ELF-1 (cell line): ENCODE measurements at places on chromosomes 4 and X.

GRCh38 chrX:115591856-115592842 lies 31.2 kb downstream of the PLS3 start:
- DNase-seq: no peak

DNA sequence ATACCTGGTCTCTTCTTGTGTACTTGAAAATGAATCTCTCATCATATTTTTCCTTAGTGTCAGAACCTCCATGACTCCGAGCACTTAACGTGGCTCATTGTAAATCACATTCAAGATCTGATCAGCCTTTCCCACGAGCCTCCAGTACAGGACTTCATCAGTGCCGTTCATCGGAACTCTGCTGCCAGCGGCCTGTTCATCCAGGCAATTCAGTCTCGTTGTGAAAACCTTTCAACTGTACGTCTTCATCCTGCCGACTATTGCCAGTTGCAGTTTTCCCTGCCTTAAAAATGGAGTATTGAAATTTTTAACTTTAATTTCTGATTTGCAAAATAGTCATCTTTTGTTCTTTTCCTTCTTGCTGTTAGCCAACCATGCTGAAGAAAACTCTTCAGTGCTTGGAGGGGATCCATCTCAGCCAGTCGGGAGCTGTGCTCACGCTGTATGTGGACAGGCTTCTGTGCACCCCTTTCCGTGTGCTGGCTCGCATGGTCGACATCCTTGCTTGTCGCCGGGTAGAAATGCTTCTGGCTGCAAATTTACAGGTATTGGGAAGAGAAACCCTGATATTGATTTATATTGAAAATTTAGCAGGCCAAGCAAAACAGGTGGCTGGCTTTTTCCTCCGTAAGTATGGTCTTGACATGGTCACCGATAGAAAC lies 42.4 kb upstream of the MSANTD1 start:
- no peak for DNase-seq

DNA sequence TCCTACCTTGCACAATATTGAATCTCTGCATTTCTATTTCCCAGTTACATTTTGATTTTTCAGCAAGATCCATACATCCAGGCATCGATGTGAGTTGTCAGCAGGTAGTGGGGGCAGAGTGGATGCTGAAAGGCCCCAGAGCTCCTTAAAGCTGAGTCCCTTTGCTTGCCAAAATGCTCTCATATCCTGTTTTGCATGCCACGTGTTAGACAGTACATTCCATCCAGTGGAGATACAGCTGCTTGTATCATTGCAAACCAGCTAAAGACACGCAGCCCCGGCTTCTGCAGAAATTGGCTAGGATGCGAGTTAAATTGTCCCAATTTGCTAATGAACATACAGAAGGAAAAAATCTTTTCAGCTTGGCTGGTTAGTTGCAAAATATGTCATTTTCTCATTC lies 179.6 kb upstream of the MXRA5 start:
- DNase-seq: no peak

DNA sequence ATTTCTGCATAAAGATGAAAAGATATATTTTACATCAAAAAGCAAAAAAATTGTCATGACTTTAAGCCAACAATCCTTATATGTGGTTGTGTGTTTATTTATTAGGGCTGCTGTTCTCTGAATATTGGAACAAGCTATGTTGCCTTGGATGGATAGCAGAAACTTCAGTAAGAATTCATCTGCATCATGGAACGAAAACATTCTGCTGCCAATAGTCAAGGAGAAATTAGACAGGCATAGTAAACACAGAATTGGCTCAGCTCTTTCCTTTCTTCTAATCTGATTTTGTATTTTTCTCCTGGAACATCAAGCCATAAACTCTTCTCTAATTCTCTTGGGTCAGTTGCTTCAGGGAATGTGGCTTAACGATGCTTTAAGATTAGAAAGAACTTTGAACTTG lies 1257.0 kb downstream of the NLGN4X start:
- DNase-seq: no peak

- peak; percentile 80 for DNase-seq
These were observed 31.6 kb upstream of the C1QTNF7 start for GRCh38 chr4:15396157-15396800.

DNA sequence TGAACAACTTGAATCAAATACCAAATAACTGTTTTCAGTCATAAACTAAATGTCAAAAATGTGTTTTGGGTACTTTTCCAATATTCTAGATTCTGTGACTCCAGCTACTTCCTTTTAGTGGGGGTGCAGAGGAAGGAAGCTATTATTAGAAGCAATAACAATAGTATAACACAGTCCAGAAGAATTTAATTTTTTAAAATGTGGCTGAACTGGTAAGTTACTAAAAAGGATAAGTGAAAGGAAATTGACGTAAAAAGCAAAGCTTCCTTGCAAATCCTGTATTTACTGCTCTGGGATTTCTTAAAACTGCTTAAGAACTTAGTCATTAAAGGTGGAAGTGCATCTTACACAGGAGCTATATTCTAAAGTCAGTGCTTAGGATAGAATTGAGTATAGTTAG lies 53.2 kb downstream of the MOSPD2 start:
- no peak for DNase-seq

DNA sequence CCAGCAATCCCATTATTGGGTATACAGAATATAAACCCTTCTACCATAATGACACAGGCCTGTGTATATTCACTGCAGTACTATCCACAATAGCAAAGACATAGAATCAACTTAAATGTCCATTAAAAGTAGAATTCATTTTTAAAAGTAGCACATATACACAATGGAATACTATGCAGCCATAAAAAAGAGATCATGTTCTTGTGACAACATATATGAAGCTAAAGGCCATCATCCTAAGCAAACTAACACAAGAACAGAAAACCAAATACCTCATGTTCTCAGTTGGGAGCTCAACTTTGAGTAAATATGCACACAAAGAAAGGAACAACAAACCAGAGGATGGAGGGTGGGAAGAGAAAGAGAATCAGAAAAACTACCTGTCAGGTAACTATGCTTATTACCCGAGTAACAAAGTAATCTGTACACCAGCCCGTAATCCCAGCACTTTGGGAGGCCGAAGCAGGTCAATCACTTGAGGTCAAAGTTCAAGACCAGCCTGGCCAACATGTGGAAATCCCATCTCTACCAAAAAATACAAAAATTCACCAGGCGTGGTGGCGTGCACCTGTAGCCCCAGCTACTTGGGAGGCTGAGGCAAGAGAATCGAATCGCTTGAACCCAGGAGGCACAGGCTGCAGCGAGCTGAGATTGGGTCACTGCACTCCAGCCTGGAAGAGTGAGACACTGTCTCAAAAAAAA lies 22.8 kb downstream of the DHX15 start:
- no peak for DNase-seq

DNA sequence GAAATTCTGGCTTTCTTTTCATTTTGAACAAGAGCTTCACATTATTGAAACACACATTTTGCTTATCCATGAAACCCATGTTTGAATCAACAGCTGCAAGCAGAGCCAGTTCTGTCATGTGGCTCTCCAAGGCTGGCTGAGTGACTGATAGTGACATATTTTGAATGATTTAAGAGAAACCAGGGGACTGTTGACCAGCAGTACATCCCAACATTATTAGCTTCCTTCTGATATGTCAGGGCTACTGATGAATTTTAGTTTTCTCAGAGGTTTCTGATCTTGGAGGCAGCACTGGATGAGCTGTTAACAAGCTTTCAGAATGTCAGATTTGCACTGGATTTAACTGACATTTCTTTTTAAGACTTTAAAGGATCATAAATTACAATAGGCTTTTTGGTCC lies 74.6 kb upstream of the GRXCR1 start:
- no peak for DNase-seq

- DNase-seq: no peak
These were observed 7.8 kb upstream of the TMEM144 start for GRCh38 chr4:158202481-158202880.

DNA sequence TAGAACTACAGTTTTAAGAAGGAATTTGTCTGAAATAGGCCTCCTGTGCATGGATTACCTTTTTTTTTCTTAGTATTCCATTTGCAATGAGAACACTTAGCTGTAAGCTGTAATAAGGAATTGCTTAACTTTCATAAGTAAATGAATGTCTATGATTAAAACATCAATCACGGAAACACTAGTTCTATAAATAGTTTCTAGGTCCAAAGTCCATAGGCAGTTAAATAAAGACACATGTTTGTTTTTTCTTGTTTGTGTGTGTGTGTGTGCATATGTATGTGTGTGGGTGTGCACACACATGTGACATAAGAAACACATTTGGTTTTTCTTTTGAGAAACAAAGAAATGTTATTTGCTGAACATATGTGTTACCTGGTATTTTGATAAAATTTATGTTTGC lies 11.2 kb downstream of the GPRIN3 start:
- no peak for DNase-seq

- DNase-seq: peak; percentile 44
These were observed 69.5 kb downstream of the APBB2 start for GRCh38 chr4:41144812-41145211.
